ENCODE measurements at places on chromosomes 2 and 18.

DNA sequence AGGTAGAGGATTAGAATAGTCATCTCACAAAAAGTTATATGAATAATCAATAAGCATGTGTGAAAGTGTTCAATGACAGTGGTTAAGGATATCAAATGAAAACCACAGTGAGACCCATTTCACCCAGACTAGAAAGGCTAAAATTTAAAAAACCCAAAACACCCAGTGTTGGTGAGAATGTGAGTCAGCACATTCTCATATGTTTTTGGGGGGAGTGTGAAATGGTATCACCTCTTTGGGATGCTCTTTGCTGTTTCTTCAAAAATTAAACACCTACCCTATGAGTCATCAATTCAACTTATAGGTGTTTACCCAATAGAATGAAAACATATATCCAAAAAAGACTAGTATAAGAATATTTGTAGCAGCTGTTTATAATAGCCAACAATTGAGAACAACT is 69.8 kb downstream of the MAP3K20 start:
- no peak for DNase-seq

DNA sequence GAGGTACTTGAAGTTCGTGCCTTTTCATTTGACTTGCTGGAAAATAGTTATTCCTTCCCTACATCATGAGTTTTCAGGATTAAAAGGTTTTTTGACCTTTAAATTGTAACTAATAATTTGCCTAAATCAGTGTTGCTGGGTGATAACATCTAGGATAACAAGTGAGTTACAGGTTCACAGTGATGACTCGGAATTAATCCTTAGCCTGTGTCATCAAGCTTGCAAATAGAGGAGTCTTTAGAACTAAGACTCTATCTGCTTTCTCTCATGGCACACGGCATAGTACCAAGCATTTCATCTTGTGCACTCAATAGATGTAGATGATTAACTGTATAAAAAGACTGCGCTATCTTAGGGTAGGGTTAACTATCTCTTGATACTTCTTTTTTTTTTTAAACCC is 79.5 kb downstream of the CAMKMT start:
- no peak for DNase-seq

GRCh38 chr2:16442971-16443370 is 222.7 kb downstream of the CYRIA start:
- DNase-seq, result no peak

GRCh38 chr2:127700527-127701192 is 637 bp upstream of the SFT2D3 start:
- DNase-seq, result peak; percentile 49

DNA sequence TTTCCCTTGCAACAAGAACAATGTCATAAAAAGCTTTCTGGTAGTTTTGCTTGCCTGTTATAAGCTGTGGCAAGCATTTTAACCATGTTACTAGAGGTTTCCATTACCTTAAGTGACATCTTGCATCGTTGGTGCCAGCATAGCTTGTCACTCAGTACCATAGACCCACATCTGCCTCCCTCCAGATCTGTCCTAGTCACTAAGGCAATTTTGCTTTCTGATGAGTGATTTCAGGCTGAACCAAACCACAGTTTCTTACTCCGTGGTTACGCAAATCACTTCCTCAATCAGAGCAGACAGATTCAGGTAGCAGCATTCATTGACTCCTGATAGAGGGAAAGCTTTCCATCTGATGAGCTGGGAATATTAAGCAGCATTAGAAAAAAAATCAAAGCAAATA is 1057.5 kb upstream of the FAM98A start:
- no peak for DNase-seq

- DNase-seq, result no peak
Measured at GRCh38 chr2:63066838-63067237, 16.2 kb downstream of the OTX1 start.

DNA sequence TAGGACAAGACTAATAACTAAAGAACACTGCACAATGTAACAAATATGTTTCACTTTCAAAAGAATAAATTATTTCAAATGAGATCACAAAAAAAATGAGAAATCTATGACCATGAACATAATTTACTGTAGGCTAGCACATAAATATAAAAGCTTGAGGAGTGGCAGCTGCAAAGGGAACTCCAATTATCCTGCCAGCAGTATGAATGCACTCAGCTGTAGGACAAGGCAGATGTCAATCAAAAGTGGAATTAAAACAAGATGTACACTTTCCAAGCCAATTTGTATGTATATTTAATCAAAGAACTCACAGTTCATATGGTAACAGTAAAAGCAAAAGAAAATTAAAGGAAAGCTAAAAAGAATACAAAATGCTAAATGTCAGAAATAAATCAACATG is 76.6 kb upstream of the NCKAP5 start:
- no peak for DNase-seq

- no peak for DNase-seq
Measured at GRCh38 chr2:200279857-200280256, 26.6 kb upstream of the SPATS2L start.

GRCh38 chr2:227822416-227823003 is 8.9 kb downstream of the CCL20 start:
- DNase-seq, result no peak

DNA sequence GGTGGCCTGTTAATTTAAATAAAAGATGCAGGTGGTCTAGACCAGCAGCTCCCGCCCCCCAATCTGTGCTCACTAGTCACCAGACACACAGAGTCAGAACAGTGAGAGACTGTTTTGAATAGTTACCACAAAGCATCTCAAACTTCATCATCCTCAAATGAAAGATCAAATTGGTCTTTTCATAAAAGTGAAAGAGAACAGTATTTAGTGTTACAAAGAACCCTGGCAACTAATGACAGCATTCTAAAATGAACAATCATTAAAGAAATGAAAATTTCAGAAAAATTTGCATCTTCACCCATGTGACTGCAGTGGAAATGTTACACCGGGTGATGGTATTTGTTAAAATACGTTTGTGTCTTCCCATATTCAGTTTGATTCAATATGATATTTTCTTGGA is 65.5 kb upstream of the PMAIP1 start:
- no peak for DNase-seq

DNA sequence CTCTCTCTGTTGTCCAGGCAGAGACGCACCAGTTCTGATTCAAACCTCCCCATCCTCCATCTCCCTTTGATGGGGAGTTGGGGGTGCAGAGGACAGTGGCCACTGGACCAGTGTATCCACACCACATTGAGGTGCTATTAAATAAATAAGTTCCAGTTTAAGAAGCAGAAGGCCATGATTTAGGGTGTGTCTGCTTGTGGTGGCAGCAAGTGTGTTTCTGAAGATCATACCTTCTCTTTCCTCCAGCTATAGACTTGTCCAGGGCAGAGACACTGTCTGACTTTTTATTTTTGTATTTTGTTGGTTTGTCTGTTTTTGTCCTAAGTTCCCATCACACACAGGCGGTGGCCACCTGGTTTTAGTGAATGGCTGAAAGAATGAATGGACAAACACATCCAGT is 16.5 kb upstream of the INO80C start:
- DNase-seq, result no peak

DNA sequence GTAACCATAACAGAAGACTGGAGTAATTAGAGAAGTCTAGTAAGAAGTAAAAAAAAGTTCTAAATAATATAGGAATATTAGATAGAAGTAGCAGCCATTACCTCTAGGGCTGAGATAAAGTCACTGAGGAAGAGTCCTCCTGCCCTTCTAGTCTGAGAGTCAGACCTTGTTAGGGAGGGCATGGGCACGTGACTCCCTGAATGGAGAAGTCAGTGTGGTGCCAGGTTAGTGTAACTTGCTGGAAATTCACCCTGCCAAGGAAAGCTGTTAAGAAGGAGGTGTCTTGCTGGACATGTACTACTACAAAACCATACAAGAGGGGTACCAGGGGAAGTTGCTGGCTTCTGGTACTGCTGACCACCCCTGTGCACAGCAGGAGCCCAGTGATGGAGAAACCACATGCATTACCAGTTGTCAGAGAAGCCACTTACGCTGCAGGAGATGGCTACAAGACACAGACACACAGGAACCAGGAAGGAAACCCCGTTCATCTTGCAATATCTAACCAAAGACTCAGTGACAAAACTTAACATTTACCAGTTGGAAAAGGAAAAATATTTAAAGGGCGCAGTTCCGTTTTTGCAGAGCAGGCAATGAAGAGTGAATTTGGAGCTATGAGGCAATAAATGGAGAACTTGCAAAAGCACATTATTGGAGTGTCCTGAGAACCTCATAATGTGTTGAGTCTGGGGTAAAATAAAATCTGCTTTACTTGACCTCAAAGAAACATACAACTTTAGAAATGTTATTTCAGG is 77.2 kb upstream of the TLK1 start:
- no peak for DNase-seq

DNA sequence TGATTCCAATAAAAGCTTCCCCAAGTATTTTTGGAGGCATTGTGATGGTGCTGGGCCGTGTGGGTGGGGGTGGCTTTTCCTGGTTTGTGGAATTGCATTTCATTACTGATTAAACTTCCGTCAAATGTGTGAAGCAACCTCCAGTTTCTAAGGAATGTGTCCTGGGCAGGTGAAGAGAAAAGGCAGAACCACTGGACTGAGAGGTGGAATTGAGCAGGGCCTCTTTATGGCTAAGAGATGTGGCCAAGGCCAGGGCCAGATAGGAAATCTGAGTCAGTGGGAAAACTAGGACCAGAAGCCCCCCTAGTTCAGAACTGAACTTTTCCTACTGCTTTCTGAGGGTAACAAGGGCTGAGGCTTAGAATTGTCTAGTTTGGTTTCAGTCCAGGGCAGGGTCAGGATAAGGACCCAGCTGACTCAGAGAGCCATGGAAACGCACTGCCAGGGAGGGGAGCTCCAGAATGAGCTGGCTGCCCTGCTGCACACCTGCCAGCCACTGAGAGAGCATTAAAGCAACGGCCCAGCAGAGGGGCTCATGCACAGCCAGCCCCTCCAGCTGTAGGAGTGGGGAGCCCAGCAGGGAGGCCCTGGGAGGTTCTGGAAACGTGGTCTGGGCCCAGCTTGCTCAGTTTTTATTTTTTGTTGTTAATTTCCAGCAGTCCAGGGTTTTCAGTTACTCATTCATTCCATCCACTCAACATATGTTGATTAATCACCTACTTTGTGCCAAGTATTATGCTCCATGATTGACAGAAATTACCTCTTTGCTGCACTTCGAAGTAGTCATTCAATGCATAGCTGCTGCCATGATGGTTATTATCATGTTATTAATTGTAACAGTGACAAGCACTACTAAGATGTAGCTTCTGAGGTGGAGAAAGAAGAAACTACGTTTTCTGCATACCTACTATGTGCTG is 156.1 kb downstream of the MSH2 start:
- DNase-seq, result no peak

- no peak for DNase-seq
Measured at GRCh38 chr2:85522090-85522647, 16.8 kb upstream of the MAT2A start.

GRCh38 chr2:69111076-69111475 is 98.1 kb downstream of the ANTXR1 start:
- DNase-seq, result no peak

DNA sequence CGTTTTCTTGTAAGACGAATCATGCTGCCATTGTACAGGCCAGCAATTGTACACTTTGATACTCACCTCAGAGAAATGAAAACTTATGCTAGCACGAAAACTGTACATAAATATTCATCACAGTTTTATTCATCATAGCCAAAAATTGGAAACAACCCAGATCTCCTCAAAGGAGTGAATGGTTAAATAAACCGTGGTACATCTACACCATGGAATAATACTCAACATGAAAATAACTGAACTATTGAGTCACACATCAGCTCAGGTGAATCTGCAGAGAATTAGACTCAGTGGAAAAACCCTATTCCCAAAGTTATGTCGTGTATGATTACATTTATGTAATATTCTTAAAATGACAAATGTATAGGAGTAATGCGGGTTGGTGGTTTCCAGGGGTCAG is 251.0 kb upstream of the HDAC4 start:
- no peak for DNase-seq

DNA sequence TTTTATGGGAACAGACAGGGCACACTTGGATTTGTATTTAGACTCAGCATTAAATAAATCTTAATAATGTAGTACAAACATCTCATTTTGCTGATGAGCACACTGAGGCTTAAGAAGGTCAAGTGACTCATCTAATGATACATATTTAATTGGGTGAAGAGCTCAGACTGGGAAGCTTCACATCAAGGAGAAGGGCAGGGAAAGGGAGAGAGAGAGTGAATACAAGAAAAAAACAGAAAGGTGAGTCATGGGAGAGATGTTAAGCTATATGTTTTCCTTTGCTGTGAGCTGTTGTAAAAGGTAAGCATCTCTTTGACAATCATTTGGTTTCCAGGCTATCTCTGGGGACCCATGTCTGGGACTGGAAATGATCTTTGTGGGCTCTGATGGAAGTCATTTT is 277.8 kb downstream of the SETBP1 start:
- DNase-seq, result no peak

DNA sequence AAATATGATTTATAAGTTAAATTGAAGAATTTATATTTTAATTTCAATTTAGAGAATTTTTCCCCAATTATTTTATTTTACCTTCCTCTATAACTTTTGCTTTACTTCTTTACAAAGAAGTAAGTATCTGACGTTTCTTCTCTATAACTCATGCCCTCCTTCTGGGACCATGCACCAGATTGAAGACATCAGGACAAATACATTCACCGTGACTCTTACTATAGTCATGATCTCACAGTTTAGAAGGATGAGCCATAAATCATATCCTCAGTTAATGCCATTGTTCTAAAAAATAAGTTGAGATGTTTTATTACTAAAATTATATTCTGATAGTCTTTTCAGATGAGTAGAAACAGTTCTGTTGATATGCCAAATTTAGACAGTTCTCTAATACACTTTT is 279.3 kb downstream of the TMX3 start:
- no peak for DNase-seq

GRCh38 chr2:196101325-196101991 is 32.8 kb upstream of the DNAH7 start:
- DNase-seq, result no peak

DNA sequence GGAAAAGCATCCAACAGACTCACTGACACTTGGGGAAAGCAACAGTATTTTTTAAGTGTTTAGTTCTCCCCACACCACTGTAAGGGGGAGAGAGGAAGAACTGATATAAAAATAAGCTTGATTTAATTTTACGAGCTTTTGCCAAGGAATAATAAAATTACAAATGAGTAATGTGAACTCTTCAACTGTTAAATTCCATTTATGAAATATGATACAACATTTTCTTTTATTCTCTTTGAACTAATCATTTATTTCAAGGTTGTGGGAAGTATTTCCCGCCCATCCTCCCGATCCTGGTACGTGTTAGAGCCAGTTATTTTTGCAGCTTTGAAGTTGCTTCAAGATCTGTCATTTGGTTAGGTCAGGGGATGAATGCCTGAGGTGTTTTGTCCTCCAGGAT is 35.2 kb downstream of the WDPCP start:
- DNase-seq, result no peak

DNA sequence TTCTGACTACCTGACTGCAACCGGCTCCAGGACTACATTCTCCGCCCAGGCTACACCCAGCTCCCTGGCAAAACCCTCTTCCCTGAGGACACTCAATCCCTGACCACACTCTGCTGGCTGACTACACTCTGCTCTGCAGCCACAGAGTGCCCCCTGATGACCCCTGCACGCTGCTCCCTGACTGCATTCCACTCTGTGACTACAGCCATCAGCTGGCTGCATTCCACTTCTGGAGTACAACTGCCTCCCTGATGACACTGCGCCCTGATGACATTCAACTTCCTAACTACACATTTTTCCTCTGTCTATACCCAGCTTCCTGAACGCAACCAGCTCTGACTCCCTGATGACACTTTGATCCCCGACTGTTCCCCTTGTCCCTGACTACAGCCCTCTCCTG is 71.3 kb upstream of the NRXN1 start:
- DNase-seq, result no peak
